ENCODE measurements at places on chromosomes 4 and X.
A peak's percentile ranks its signal among the peaks of the same experiment; 100 is the strongest.

- DNase-seq: peak; percentile 63
These were observed 55.0 kb upstream of the GAB1 start for GRCh38 chr4:143281507-143282190.

DNA sequence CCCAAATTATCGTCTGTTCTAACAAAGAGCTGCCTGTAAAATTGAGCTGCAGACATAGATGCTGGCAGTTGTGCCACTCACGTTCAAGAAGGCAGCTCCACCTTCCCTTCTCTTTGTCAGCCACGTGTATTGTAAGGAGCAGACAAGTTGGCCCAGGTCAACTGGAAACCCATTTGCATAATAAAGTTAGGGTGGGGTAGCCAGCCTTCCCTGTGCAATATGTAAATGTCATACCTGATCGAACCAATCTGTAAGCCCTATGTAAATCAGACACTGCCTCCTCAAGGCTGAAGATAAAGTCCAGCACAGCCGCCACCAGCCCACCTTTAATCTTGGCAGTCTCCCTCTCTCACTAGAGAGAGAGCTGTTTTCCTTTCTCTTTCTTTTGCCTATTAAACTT, 117.2 kb downstream of the TMEM144 start:
- DNase-seq: no peak

DNA sequence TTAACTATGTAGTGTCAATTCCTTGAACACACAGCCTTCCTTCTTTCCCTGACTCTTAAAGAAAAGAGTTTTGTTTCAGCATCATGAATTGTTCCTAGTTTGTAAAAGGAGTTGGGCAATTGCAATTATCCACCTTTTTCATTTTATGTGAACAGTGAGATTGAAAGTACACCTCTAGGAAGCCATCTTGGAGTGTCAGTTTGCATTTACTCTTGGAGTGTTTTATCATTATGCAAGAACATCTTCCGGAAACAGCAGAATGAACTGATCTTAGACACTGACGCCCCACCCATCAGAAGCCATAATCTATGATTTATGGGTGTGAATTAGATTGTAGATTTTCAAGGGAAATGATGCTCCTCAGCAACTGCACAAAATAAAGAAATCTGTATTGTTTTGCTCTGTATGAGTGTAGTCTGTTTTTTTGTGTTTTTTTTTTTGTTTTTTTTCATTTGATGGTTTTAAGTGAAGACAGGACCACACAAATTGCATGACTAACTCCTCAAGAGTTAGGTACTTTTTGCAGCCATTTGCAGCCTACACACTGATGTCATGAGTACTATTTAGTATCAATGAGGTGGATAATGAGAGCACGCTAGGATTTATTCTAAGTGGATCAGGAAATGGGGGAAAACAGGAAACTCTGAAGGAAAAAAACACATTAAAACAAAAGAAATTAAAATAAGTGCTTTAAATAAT, 19.5 kb upstream of the FGF2 start:
- DNase-seq: no peak

- DNase-seq: no peak
These were observed 92.3 kb downstream of the GC start for GRCh38 chr4:71691416-71692073.

- no peak for DNase-seq
These were observed 59.7 kb downstream of the HADH start for GRCh38 chr4:108049406-108049805.

DNA sequence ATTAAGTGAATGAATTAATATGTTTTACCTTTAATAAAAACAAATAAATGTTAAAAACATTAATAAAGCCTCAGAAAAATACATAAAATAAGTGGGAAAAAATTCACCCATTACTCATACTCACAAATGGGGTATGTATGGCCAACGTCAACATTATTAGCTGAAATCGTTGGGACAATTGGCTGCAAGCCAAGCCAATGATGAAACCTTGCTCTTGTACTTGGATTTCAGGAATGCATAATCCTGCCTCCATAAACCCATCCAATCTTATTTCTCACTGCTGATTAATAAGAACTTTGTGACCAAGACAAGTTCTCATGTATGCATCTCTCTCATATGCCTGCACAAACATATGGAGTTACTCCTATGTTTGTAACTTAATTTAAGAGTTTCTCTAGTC, 35.3 kb upstream of the ADAMTS3 start:
- DNase-seq: peak; percentile 13

GRCh38 chrX:97858592-97858991, 974.9 kb downstream of the RPA4 start:
- DNase-seq: no peak

GRCh38 chr4:169438057-169438480, 167.3 kb upstream of the SH3RF1 start:
- DNase-seq: no peak

GRCh38 chr4:137541876-137542646, 9.8 kb upstream of the PCDH18 start:
- DNase-seq: peak; percentile 57

DNA sequence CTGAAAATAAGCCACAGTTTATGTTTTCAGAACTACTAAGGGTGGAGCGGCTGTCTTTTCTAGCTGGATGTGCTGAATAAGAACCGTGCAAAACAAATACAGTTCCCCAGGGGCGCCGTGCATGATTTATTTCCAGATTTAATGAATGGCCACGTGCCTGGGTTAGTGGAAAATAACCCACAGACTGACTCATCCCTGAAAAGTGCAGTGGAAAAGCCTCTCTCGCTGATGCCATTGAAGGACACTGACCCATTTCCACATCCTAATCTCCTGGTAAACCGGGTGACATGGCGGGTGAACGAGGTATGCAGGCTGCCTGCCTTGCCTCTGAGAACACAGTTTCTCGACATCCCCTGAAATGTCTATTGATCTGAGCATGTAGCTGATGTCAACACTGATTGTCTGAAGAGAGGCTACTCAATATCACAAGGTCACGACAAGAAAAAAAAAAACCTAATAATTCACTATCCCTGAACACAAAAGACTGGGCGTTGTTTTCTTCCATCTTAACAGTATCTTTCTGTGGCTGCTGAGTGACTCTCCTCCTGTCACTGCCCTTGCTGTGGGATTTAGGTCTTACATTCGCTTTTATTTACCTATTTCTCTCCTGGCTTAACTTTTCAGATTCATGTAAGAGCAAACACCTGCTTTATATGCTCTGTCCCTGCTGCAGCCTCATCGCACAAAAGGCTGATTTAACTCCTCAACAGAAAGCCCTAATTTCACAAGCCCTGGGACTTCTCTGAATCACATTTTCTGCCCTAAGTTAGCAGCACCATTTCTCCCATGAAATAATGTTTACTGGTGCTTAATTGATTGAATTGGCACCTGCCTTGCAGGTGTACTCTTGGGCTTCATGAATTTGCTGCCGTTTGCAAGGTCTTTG, 76.9 kb upstream of the SCOC start:
- peak; percentile 95 for DNase-seq

GRCh38 chrX:105006996-105007395, 213.5 kb downstream of the TEX13A start:
- no peak for DNase-seq

- no peak for DNase-seq
These were observed 2.0 kb downstream of the USP9X start for GRCh38 chrX:41087201-41087600.

GRCh38 chr4:7532043-7532442, 97.3 kb upstream of the PSAPL1 start:
- no peak for DNase-seq

- no peak for DNase-seq
These were observed 1433.8 kb upstream of the TENM3 start for GRCh38 chr4:180809439-180809838.

DNA sequence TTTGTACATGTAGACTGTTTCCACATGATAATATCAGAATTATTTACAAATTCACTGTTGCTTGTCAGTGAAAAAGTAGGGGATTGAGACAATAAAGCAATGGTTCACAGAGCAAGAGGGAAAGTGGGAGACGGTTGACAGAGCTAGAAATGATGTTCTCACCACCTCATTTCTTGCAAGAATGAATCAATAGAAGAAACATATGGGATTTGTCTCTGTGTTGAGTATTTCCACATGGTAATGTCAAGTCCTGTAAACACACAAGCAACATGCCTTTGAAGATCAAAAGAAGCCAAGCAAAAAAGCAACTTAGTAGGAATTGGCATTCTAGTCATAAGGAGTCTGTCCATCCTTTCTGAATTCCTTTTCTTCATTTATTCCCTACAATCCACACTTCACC, 1806.6 kb upstream of the AGA start:
- no peak for DNase-seq

DNA sequence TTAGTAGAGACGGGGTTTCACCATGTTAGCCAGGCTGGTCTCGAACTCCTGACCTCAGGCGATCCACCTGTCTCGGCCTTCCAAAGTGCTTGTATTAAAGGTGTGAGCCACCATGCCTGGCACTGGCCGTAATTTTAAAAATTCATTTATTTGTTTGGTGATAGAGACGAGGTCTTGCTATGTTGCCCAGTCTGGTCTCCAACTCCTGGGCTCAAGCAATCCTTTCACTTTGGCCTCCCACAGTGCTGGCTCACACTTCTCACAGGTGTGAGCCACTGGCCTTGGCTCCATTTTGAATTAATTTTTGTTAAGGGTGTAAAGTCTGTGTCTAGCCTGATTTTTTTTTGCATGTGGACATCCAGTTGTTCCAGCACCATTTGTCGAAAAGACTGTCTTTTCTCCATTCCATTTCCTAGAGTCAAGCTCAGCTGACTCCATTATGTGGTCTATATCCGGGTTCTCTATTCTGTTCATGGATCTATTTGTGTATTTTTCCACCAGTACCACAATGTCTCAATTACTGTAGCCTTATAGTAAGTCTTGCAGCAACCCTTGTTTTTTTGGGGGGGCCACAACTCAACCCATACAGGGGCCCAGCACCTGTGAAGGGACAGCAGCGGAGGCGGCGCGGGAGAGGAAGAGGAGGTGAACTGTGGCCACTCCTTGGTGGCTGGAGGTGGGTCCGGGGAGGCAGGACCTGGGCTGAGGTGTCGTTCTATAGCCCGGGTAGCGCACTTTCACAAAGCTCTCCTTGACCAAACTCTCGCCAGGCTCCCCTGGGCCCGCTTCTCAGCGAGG, 1.5 kb upstream of the NSD2 start:
- no peak for DNase-seq

DNA sequence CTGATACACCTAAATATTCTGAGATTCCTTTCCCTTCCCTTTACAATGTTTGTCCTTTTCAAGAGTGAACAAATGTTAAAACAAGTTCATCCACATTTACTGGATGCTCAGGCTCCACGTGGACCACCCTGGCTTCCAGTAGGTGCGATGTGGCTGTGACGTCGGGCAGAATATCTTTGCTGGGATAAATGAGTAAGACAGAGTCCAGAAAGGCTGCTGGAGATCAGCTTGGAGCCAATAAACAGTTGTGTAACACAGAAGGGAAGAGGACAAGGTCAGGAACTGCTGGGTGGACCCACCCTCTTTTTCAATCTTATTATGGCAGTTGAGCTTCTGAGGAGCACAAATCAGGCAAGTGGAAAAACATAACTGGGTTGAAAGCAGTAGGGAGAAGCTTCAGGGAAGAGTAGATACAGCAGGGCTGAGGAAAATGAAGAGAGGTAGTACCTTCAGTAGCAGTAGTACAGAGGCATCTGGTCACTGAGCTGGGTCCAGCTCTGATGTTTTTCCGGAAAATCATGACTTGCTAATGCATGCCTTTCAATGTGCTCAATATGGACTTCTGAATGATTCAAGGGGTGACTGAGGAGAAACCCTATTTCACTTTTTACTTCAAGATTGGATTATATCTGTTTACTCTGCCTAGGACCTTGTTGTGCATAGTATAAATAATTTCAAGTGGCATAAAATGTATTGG, 171.8 kb upstream of the MAD2L1 start:
- DNase-seq: no peak

- no peak for DNase-seq
These were observed 340.4 kb downstream of the RPA4 start for GRCh38 chrX:97224148-97224547.

DNA sequence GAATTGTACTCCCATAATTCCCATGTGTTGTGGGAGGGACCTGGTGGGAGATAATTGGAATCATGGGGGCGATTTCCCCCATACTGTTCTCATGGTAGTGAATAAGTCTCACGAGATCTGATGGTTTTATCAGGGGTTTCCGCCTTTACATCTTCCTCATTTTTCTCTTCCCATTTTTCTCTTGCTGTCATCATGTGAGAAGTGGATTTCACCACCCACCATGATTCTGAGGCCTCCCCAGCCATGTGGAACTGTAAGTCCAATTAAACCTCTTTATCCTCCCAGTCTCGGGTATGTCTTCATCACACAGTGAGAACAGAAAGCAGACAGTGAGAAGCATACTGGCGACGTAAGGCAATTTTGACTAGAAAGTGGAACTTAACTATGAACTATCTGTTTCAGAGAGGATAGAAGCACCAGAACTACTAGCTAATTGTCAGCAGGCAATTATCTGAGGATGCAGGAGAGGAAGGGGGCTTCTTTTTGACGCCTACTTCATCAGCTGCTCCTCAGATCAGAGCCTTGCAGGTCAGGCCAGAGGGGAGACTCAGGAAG, 8.5 kb upstream of the GPR50 start:
- DNase-seq: no peak

GRCh38 chr4:38188631-38189101, 228.5 kb downstream of the PTTG2 start:
- DNase-seq: no peak

GRCh38 chrX:88284844-88285243, 462.2 kb upstream of the CPXCR1 start:
- no peak for DNase-seq

- no peak for DNase-seq
These were observed 11.9 kb upstream of the HMGB2 start for GRCh38 chr4:173346074-173346473.

GRCh38 chr4:108619372-108620100, 840 bp upstream of the RPL34 start:
- no peak for DNase-seq

GRCh38 chrX:6029014-6029413, 199.7 kb downstream of the NLGN4X start:
- DNase-seq: no peak

DNA sequence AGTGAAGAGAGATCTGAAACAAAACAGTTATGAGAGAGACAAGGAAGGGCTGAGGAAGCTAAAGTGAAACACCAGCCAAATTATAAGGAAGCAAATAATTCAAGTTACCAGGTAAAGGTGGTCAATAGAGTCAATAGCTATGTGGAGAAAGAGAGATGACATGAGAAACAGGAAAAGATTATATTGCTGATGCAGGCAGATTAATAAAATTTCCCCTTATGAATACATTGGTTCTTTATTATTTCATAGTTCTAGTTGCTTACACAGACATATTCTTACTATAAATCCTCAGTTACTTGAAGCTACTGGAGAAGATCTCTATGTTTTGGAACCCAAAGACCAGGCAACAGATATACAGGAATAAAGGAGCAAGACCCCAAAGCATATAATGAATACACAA, 273.7 kb upstream of the CTSO start:
- DNase-seq: no peak

GRCh38 chr4:43132010-43132582, 239.6 kb downstream of the GRXCR1 start:
- DNase-seq: peak; percentile 16

GRCh38 chr4:70935038-70935695, 33.0 kb downstream of the MOB1B start:
- DNase-seq: no peak

GRCh38 chr4:67776746-67777145, 22.6 kb upstream of the GNRHR start:
- DNase-seq: no peak

- DNase-seq: no peak
These were observed 21.8 kb upstream of the CAMK2D start for GRCh38 chr4:113783289-113783688.
